NCI-H2171 treated with DMSO at 0.1 percent for 48 hours (cell line): ENCODE measurements at places on chromosomes 1 and 21.

DNA sequence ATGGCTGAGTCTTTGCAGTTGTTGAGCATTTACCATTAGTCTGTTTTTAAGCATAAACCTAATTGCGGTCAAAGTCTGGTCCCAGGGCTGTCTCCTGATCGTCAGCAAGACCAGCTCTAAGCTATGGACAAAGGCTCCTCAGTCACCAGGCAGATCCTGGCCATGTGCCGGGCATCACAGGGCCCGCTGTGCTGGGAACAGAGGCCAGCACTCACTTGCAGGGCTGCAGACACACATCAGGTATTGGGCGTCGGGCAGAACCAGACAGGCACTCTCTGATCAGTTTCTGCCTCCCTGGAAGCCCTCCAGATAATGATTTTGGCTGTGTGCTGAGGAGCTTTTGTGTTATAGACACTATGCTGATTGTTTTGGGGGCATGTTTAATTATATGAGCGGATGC is 26.6 kb downstream of the TMEM51 start:
- DNase-seq, result peak; percentile 19

DNA sequence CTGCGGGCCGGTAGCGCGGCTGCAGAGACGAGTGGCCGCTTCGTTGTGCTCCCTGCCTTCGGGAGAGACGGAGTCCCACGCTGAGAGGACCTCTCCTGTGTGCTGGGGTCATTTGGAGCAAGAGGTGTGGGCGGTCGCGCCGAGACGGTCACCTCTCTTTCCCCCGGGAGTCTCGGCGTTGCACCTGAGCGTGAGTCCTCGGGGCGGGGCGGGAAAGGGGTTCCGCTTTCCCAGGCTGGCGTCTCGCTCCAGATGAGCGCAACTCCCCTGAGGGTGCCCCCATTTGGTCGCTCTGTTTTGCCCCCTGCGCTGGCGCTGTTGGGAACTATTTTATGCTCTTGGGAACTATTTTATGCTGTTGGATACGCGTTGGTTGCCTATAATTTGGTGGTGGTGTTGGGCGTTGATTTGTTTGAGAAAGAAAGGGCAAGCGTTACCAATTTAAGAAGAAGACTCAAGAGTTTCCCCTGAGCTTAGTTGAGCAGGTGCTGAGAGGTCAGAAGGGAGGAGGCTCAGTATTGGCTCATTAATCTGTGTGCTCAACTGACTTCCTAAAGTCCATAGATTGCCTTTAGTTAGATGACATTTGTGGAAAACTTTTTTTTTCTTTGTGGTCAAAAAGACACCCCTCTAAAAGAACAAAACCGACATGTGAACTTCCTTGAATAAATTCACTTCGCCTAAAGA is 683 bp downstream of the LRRC8B start:
- DNase-seq, result peak; percentile 68

DNA sequence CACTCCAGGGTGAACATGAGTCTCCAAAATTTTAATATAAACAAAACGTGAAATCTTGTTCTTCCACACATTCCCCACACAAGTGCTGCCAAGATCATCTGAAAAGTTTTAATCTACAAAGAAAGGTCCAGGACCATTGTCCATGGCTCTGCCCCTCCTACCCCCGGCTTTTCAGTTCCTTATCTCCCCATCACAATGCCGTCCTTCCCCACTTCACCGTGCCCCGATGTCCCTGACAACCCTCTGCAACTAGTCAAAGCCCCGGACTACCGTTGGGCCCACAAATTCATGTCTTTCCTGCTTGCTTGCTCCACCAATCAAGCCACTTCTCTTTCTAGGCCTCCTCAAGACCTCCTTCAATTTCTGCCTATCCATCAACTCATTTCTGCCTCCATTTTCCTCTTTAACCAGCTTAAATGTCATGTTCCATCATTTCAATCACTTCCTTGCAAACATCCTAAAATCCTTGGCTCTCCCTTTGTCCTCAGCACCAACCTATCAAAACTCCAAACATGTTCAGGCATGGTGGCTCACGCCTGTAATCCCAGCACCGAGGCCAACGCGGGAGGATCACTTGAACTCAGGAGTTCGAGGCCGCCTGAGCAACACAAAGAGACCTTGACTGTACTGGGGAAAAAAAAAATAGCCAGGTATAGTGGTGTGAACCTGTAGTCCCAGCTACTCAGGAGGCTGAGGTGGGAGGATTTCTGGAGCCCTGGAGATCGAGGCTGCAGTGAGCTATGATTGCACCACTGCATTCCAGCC is 14.0 kb upstream of the BMP8B start:
- DNase-seq, result no peak

GRCh38 chr1:171898941-171899340 is 57.6 kb downstream of the DNM3 start:
- DNase-seq, result no peak

GRCh38 chr1:176626572-176627061 is 163.6 kb downstream of the PAPPA2 start:
- no peak for DNase-seq

DNA sequence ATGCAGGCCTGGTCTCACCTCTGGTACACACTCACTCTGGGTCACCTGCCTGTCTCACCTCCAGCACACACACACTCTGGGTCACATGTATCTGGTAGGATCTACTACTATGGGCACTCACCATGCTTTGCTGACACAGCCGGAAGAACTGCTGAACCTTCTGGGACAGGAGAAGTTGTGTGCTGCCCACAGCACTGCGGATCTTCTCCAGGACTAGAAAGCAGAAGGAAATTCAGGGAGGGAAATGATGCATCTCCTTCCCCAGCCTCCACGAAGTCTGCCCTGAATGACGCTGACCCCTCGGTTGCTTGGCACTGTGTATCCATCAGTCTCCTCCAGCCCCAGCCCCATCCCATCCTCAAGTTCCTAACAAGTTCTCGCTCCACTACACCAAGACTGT is 7.9 kb upstream of the SMIM12 start:
- DNase-seq, result no peak

DNA sequence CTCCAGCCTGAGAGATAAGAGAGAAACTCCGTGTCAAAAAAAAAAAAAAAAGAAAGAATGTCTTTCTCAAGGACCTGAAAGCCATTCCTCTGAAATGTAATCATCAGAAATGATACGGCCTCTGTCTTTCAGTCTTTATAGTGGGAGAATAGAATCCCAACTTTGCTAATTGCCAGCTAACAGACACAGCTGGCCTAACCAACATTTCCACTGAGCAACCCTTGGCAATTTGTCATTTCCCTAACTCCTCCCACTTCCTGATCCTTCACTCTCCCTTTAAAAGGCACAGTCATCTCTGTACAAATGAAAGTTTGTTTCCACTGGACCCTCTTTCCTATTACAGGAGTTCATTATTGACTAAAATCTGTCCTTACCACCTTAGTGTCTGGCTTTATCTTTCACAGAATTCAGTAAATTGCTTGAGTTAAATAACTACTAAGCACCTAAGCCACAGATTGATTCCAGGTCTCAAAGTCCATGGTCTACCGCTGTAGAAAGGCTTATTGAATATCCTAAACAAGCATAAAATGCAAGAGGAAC is 4.3 kb upstream of the CBR1 start:
- no peak for DNase-seq

DNA sequence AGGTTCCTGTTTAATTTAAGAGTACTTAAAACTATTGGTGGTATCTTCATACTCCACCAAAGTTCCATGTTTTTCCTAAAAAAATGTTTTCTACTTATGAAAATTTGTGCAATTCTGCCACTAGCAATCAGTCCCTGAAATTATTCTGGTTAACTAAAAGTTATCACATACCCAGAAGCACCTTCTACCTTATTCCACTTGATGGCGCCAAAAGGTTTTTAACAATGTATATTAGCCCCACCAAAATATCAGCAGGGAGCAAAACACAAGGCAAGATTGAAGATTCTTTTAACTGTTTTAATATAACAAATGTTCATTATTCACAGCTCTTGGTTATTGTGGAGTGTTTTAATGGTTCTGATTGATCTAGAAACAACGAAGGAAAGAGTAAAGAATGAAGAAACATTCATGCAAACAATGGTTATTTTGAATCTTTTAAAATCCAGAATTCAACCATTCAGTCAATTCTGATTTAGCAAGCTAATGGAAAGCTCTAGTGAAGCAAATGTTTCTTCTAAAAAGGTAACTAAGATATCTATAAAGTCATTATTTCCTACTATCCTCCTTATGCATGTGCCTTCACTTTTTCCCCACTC is 67.2 kb downstream of the TTLL7 start:
- DNase-seq, result peak; percentile 44

DNA sequence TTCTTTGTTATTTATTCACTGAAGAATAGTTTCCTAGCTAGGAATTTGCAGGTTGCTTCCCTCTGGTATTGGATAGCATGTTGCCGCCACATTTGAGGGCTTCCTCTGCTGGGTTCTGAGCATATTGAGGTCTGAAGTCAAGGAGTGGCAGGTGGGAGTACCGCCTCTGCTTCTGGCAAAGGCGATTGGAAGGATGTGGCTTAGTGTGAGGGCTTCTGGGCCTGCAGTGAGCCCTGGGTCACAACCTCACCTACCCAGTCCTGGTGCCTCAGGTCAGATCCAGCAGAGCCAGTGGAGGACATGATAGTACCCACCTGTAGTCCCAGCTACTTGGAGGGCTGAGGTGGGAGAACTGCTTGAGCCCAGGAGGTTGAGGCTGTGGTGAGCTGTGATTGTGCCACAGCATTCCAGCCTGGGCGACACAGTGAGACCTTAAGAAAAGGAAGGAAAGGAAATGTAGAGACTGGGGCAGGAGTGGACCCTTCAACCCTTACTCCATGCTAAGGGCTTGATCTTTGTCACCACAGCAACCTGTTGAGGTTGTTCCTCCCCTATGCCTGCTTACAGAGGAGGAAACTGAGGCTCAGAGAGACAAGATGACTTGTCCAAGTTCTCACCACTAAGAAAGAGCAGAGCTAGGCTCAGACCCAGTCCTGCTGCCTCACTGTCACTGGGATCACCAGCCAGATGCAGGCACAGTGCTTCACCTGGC is 22.8 kb downstream of the A3GALT2 start:
- DNase-seq, result no peak
